ENCODE measurements at places on chromosomes 1 and 21. TPM values are rescaled to one million over a fixed set of nuclear protein-coding genes. Genes with fewer than 3 reads are reported as not detected.

SFT2D2 gene
- total RNA-seq, result 33.1 TPM

DCST1 gene
- not detected for total RNA-seq

ZC3H12A gene
- 33.6 TPM for total RNA-seq

DNA sequence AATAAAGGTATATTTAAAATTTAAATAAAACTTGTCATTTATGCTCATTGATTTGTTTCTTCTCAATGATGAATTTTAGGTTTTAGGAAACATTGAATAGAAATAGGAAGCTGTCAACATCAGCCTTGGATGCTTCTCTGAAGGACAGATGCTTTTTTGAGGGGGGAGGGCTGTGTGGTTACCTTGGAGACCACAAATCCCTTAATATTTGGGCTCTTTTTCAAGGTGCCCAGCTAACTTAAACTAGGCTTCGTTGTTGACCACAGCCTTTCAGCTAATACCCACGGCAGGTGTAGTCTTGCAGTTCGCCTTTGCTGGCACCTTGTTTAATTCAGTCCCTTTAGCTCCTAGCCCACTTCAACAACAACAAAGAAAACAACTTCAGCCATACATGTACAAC is 22.5 kb downstream of the TENT5C start:
- no peak for DNase-seq

DNA sequence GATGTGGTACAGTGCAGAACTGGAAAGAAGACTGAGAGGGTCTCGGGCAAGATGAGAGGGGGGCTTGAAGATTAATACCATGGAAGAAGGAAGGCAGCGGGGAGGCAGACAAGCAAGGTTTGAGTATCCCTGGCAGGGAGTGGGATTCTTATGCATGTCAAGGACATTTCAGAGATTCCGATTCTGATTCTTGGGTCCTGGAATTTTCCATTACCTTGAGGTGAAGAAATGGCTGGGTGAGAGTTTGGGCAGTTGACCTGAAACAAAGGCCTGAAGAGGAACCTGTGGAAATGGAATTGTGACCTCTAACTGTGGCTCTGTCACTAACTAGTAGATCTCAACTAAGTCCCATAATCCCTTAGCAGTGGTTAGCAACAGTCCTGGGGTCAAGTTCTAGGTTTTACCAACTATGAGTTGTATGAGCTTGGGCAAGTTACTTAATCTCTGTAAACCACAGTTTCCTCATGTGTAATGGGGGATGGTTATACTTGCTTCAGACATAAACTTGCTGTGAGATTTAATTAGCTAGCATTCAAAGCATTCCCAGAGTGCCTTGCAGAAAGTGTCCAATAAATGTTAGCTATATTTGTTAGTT is 8.6 kb upstream of the ACTN2 start:
- no peak for DNase-seq

DNA sequence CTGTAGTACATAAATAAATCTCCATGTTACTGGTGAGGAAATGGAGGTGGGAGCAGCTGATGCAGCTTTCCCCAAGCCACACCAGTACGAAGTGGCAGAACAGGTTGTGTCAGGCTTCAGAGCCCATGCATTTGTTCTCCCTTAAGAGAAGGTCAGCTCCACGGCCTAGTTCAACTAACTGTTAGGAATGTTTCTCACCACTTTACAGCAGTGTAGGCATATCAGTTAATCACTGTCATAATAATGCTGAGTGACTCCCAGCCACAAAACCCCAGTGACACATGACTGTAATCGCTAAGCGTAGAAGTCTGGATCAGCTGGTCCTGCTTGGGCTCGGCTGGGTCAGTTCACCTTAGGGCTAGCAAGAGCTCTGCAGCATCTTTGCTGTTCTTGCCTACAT is 90.4 kb downstream of the VPS26C start:
- no peak for DNase-seq

DNA sequence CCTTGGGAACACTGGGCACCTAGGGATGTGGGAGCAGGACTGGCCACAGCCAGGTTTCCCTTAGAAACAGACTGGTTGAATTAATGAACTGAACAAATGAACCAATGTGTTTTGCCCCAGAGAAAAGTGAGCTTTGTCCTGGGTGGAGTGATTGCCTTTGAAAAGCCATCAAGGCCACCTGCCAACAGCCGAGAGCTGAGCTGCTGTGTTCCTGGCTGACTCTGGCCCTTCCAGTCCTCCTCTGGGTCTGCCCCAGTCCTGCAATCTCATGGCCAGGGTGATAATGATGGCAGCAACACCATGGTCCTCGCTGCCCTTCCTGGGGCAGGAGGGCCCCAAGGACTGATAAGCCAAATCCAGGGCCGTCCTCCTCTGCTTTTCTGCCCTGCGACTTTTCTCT is 18.2 kb upstream of the GJA9 start:
- DNase-seq, result no peak

GRCh38 chr1:44720281-44720680 is 10.7 kb downstream of the RNU5D-1 start:
- no peak for DNase-seq

- DNase-seq, result no peak
Measured at GRCh38 chr1:59521456-59521855, 224.6 kb downstream of the FGGY start.

DNA sequence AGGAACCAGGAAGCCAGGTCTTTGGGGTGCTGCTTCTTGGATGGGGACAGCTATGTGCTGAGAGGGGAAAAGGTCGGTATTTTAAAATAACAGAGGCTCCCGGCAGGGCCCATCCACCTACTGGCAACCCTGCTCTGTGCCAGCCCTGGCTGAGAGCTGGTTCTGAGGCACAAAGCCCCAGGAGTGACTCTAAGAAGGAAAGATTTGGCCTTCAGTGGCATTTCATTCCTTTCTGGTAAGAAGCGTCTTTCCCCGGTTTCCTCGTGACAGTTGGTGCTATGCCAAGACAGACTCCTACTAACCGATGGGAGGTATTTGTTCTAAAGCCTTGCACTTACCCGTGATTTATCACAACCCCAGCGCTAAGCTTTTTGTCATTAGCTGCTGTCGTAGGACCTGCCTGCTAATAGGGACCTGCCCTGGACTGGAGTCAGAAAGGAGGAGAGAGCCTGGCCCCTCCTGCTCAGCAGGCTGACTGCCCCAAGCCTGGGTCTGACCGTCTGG is 123.1 kb upstream of the ADAR start:
- no peak for DNase-seq

Data from activated naive CD4-positive, alpha-beta T cell treated with anti-CD3 and anti-CD28 coated beads for 36 hours (primary cell).